Activated naive CD8-positive, alpha-beta T cell treated with anti-CD3 and anti-CD28 coated beads, Interleukin-2, amount 10 ng/mL, durations not matched to agents 7 days and 5 days (primary cell): ENCODE measurements at places on chromosomes 4 and X. TPM values are rescaled to one million over a fixed set of nuclear protein-coding genes. Genes with fewer than 3 reads are reported as not detected.
A peak's percentile ranks its signal among the peaks of the same experiment; 100 is the strongest.

DNA sequence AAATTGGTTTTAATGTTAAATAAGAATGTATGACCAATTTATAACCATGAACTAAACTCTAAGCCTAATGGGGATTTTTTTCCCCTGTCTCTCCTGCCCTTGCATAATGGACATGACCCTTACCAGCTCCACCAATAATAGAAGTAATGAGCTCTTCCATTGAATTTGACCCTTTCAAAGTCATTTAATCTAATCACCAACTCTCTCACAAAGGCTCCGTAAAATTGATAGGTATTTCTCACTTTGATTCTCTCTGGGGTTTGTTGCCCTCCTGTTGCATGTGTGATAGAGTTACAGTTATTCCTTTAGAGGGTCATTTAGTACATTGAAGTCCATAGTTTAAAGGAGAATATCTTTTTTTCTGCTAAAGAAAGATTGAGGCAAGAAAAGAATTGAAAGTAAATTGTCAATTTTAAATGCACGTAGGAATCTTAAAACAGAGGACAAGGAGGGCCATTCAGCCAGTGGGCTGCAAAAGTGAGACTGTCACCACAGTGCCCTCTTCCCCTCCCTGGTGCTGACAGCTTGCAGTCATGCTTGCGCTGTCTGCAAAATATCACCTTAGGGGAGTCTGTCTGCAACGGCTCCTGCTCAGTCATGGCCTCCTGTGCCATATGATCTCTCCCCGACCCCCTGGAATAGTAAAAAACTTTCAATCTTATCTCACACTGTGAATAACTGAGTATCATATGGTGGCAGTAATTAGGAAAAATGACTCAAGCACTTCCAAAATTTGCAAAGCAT lies 307.5 kb upstream of the GNPDA2 start:
- no peak for DNase-seq

DNA sequence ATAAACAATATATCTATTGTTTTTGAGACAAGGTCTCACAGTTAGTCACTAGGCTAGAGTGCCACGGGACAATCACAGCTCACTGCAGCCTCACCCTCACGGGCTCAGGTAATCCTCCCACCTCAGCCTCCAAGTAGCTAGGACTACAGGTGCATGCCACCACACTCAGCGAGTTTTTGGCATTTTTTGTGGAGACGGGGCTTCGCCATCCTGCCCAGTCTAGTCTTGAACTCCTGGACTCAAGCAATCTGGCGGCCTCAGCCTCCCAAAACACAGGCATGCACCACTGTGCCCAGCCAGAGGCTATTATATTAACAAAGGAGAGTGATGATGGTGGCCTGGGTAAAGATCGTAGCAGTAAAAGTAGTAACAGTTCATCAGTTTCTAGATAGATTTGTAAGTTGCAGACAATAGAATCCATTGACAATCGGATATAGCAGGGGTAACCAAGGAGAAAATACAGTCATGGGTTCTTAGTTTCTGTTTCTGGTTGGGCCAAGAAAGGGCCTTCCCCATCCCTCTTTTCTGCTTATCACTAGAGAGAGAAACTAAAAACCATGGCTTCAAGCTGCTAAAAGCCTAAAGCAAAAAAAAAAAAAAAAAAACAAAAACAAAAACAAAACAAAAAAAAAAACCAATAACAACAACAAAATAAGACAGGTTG lies 60.6 kb downstream of the ANXA10 start:
- DNase-seq, result no peak

GRCh38 chr4:102723511-102723910 lies 37.3 kb downstream of the MANBA start:
- no peak for DNase-seq

GRCh38 chr4:165680821-165681220 lies 192.2 kb upstream of the TLL1 start:
- no peak for DNase-seq

Gene CXorf51A
- not detected for total RNA-seq

GRCh38 chr4:38669208-38669607 lies 5.2 kb downstream of the KLF3 start:
- DNase-seq, result no peak

DNA sequence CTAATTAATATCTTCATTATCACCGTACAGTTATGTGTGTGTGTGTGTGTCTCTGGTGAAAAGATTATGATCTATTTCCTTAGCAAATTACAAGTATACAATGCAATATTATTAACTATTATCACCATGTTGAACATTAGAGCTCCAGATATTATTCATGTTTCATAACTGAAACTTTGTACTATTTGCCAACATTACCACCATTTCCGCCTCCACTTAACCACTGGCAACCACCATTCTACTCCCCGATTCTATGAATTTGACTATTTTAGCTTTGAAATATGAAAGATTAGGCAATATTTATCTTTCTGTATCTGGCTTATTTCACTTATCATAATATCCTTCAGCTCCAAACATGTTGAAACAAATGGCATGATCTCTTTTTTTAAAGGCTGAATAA lies 717.9 kb downstream of the ARAP2 start:
- DNase-seq, result no peak

GRCh38 chr4:38738940-38739803 lies 43.6 kb downstream of the TLR10 start:
- DNase-seq, result no peak

DNA sequence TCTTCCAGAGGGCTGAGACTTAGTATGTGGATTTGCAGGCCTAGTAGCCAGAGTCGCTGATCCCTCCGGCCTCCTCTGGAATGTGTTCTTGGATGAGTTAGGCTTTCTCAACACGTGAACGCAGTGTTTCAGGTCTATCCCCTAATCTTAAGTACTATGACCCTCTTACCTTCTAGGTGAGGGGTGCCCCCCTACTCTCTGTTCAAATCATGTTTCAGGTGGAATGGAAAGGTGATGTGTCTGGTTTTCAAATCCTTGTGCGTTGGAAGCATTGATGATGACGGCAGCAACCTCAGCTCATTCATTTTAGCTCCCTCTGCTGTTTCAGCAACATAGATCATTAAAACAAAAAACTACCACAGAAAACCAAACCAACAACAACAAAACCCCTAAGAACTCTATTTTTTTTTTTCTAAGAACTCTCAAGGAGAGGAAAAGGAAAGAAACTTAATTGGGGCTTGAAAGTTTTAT lies 56.4 kb downstream of the RWDD4 start:
- no peak for DNase-seq

- DNase-seq, result no peak
Measured at GRCh38 chrX:51931566-51932150, 38.2 kb downstream of the MAGED1 start.

Gene FREM3
- total RNA-seq, result not detected

Gene FATE1
- total RNA-seq, result not detected

- DNase-seq, result peak; percentile 40
Measured at GRCh38 chrX:155966876-155967275, 30.6 kb upstream of the IL9R start.

- DNase-seq, result no peak
Measured at GRCh38 chrX:136643243-136643642, 4.7 kb upstream of the CD40LG start.

Gene PROM1
- not detected for total RNA-seq

DNA sequence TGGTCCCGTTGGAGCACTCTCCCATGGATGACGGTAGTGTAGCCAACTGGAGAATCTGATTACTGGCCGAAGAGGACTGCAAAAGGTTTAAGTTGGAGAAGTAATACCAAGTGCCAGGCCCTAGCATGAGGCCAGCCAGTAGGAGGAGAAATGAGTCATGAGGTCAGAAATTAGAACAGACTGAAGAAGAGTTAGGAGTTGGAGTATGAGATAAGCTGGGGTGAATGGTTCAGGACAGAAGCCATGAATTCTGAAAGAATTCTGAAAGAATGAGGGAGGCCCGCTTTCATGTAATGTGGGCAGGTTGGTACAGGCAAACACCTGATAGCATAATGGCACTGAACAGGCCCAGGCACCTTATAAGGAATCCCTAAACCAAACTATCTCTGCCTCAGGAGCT lies 18.4 kb upstream of the STK26 start:
- DNase-seq, result no peak

Gene HUWE1
- 219 TPM for total RNA-seq

DNA sequence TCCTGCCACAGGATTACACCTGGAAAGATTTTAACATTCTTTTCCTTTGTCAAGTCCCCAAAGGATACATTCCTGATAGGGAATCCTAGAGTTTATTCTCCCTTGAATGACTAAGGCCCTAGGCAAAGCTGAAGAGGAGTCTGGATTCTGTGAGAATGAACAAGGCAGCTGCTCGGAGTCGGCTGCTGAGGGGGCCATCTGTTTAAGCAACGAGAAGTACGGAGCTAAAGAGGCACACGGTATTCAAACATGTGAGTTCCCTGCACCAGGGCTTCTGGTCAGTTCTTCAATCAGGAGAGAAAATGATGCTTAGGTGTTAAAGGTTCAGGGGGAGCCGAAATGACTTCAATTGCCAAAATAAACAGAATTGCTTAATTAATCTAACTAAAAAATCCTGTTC lies 97.6 kb downstream of the MGST2 start:
- DNase-seq, result no peak

DNA sequence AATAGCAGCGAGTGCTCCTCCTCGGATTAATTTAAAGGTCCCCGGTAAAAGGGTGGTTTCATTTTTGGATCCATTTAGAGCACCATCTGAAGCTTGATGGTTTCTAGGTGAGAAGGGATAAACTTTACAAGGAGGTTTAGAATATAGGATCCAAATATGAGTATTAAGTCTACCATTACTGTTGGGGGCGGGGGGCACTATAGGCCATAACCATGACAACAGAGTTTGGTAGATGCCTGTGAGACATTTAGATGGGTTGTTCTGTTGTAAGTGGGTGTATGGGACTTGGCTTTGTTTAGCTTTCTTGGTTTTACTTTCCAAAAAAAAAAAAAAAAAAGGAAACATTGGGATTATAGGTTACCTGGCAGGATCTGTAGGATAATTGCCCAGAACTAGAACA lies 92.7 kb downstream of the TENT5D start:
- no peak for DNase-seq

- no peak for DNase-seq
Measured at GRCh38 chr4:37896206-37896860, 5.4 kb downstream of the TBC1D1 start.

GRCh38 chr4:184434501-184435066 lies 39.8 kb downstream of the IRF2 start:
- DNase-seq, result no peak

DNA sequence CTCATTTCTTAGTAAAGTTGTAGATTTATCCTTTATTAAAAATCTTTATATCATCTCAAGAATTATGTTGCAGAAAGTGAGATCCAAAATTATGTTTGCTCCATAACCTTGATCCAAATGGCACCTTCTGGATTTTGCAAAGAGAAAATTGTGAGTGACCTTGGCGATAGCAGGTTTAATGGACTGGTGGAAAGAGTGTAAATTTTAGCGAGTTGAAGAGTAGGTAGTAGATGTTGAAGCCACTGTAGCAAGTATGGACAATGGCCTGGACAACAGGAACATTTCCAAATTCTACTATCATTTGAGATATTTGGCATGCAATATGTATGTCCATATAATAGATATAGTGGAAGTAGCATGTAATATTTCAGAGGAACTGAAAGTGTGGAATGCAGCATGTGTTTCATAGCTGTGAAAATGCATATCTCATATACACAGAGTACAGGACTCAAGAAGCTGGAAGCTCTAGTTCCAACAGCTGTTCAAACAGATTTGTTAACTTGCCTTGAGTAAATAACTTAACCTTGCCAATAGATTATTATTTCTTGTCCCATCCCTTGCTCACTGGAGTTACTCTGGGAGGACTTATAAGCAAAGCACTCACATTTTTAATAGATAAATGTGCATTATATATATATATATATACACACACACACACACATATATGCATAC lies 152.5 kb upstream of the TLL1 start:
- no peak for DNase-seq

DNA sequence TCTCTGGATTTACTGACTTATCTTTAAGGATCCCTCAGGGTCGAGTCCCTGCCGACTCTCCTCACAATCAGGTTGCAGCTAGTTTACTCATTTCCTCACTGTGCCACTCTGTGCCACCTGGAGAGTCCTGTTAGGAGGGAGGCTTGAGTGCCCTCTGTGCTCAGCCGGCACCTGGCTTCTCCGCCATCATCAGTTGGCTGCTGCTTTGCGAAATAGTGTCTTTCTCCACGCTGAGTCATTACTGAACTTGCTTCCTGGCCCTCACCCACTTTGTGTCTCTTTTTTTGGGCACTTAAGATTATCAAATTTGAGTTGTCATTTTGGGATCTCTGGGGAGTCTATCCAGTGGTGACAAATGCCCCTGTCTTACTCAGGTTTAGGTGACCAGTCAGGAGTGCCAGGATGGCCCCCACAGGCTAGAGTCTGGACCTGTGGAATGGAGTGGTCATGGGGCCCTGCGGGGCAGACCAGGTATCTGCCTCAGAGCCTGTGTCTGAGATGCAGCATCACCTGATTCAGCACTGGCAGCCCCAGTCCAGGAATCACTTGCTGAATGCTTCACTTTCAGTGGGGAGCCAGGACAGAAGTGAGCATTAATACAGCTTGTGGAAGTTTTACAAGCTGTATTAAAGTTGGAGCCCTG lies 37.7 kb downstream of the JADE1 start:
- no peak for DNase-seq

Gene BEX5
- 4.3 TPM for total RNA-seq

- DNase-seq, result no peak
Measured at GRCh38 chr4:67292045-67292444, 253.3 kb downstream of the CENPC start.

GRCh38 chrX:15977644-15978043 lies 123.0 kb upstream of the AP1S2 start:
- DNase-seq, result no peak

- no peak for DNase-seq
Measured at GRCh38 chr4:15005474-15006115, 3.3 kb downstream of the CPEB2 start.

Gene CFAP97
- 30.3 TPM for total RNA-seq

Gene NDUFA1
- total RNA-seq, result 98.1 TPM

Gene NHS
- total RNA-seq, result 1.2 TPM

- DNase-seq, result no peak
Measured at GRCh38 chr4:40573593-40574311, 55.9 kb downstream of the RBM47 start.

- DNase-seq, result no peak
Measured at GRCh38 chr4:85933291-85933640, 426.6 kb downstream of the MAPK10 start.

DNA sequence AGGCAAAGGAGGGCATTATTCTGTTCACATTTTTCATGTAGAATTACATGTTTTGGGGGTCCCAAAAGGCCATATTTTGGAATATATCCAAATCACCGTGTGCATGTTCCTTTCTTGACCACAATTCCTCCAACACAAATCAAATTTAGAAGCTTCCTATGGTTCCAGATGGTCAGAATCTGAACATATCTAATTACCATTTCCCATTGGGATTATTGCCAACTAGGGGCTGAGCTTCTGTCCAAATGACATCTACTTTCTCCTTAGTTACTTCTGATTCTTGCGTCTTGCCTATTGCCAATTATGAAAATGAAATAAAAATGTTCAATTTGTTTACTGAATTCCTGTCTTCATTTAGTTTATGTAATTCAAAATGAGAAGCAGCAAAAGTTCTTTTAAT lies 163.7 kb downstream of the CPE start:
- DNase-seq, result no peak

Gene EVC2
- total RNA-seq, result 0.69 TPM

Gene SHROOM3
- not detected for total RNA-seq

Gene C4orf50
- total RNA-seq, result 0.43 TPM
